ENCODE measurements at places on chromosomes 1 and 21.
A peak's percentile ranks its signal among the peaks of the same experiment; 100 is the strongest.

- DNase-seq, result peak; percentile 57
These were observed 549 bp downstream of the PARS2 start for GRCh38 chr1:54763816-54764132.

DNA sequence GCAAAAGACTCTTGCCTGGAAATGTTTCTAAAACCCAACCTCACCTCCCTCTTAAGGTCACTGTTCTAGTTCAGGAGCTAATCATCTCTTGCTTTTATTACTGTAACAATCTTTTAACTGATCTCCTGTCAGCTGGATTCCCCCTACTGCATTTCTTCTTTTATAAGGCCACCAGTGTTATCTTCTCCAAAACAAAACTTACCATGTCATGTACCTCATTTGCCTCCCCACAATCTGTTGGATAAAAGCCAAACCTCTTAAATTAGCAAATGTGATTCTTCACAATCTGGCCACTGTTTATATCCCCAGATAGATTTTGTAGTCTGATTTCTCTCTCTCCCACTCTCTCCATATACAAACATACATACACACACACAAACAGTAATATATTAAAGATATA is 143.3 kb downstream of the DENND1B start:
- DNase-seq, result peak; percentile 73

GRCh38 chr1:232040260-232040659 is 413.7 kb downstream of the DISC1 start:
- no peak for DNase-seq

DNA sequence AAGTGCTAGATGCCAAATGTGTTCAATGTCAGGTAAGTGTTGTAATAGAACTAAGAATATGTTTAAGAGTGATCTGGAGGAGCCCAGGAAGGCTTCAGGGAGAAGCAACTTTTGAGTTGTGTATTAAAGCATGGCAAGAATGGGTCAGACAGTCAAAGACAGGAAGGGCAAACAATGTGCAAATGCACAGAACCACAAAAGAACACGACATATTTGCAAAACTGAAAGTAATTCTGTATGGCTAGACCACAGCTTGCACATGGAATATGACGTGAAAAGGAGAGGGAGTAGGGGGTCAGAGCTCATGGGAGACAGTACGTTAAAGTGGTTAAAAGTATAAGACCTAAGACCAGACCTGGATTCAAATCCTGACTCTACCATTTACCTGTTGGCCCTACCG is 7.1 kb upstream of the SORT1 start:
- DNase-seq, result no peak

- no peak for DNase-seq
These were observed 12.2 kb downstream of the PSRC1 start for GRCh38 chr1:109270623-109271317.

GRCh38 chr1:197096137-197096536 is 29.1 kb upstream of the F13B start:
- DNase-seq, result peak; percentile 65

GRCh38 chr21:35051287-35051818 is 2.3 kb upstream of the RUNX1 start:
- peak; percentile 98 for DNase-seq

GRCh38 chr1:11453742-11454491 is 25.0 kb upstream of the DISP3 start:
- DNase-seq, result no peak

DNA sequence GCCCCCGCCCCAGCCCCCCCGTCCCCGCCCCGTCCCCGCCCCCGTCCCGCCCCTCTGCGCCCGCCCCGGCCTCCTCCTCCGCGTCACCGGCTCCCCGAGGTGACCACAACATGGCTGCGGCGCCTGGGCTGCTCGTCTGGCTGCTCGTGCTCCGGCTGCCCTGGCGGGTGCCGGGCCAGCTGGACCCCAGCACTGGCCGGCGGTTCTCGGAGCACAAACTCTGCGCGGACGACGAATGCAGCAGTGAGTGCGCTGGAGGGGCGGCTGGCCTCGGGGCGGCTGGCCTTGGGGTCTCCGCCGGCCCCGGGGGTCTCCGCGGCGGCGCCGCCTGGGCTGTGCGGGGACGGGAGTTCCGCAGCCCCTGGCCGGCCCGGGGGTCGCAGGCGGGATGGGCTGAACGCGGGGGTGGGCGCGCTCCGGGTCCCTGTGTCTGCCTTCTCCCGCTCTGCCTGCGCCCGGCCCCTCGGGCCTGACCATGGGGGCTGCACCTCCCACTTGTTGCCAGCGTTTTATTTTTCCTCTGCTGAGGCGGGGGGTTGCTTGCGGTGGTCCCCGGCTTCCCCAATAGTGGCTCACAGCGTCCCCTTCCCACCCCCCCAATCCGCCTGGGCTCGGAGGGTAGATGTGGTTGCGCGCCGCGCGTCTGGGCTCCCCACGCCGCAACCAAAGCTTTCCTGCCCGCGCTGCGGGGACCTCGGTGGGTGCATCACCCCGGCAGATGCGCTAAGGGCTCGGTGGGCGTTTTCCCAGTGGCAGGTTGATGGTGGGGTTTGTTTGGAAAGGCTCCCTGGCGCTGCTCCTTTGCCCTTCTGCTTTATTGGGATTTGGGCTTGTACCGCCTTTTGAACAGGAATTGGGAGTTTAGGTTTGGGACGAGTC is at the start of gene MIA3:
Gene MIA3, plus strand, starts transcription at position 97 of the 879 bp plus-strand sequence. Its CDS starts 14 bp downstream, at position 111.
- DNase-seq, result peak; percentile 53

DNA sequence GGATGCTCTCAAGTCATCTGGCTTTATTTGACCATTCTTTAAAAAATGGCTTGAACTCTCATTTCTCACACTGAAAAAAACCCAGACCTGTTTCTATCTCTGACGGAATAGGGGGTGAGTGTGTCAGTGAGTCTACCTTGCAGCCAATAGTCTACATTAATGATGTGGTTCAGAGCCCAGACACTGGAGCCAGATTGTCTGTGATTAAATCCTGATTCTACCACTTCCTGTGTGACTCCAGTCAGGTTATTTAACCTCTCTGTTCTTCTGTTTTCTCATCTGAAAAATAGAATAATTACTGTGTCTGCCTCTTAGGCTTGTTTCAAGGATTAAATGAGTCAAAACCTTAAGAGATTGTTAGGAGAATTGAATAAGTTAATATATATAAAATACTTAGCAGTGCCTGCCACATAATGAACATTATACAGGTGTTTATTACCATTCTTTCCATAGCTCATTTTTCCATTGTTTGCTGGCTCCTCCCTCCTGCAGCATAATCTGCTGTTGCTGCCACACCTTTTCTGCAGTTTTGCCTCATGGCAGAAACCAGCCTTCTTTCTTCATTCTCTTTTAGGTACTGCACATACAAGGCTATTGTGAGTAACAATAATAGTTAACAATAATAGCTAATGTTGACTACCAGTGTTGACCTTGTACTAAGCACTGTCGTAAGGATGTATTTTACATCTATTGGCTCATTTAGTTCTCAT is 157.6 kb upstream of the IVNS1ABP start:
- DNase-seq, result no peak

DNA sequence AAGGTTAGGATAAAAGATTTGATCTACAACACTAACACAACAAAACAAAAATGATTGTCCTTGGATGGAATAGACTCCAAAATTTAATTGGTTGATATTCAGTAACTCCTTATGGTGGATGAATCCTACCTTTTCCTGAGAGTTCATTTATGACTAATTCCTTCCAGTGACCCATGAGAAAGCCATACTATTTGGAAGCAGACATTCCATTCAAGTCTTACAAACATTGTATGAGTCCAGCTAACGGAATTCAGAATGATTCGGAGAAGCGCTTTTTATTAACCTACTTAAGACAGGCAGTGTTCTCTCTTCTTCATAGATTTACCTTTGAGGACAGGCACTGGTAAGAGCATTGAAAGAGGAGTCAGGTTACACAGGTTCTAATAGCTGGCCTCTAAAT is 155.6 kb upstream of the ZNF648 start:
- no peak for DNase-seq

- no peak for DNase-seq
These were observed 69.8 kb upstream of the HSPA13 start for GRCh38 chr21:14452727-14453241.

- DNase-seq, result no peak
These were observed 6.2 kb downstream of the DAP3 start for GRCh38 chr1:155695072-155695471.

GRCh38 chr1:178513278-178513983 is 522 bp downstream of the TEX35 start:
- DNase-seq, result no peak

DNA sequence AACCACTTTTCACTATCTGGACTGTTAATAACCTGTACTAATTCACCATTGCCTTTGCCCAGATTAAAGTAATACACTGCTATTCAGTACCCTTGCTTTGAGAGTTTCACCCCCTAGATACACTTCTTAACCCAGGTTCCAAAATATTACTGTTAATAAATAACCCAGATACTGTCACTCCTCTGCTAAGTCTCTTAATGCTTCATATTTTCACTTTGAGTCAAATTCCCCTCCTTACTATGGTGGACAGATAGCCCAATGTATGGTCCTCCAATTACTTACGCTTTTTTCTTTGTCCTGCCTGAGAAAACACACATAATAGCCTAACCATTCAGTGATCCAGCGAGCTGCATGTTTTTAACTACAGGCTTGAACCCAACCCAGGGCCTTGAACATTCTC is 152.5 kb downstream of the NEGR1 start:
- DNase-seq, result no peak

- peak; percentile 22 for DNase-seq
These were observed 331.5 kb downstream of the CHRM3 start for GRCh38 chr1:239717918-239718184.

- no peak for DNase-seq
These were observed 790 bp upstream of the TSNAX start for GRCh38 chr1:231527586-231528171.

GRCh38 chr1:179129702-179130473 is 48.0 kb downstream of the TOR3A start:
- peak; percentile 73 for DNase-seq

- no peak for DNase-seq
These were observed 41.8 kb downstream of the SGIP1 start for GRCh38 chr1:66575739-66576138.

DNA sequence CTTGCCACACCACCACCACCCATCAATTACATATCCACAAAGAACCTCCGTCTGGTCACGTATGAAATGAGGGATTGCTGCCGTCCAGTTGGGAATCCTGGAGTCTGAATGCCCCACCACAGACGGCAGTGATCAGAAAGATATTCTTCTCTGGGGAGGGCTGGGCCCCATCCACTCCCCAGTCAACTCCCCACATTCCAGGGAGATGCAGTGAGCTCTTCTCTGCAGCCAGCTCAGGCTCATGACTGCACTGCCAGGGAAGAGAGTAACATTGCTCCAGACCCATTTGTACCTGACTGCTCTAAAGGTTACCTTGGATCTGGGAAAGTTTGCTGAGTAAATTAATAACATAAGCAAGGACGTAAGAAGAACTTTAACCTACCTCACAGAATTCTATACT is 18.3 kb downstream of the DEGS1 start:
- DNase-seq, result no peak

DNA sequence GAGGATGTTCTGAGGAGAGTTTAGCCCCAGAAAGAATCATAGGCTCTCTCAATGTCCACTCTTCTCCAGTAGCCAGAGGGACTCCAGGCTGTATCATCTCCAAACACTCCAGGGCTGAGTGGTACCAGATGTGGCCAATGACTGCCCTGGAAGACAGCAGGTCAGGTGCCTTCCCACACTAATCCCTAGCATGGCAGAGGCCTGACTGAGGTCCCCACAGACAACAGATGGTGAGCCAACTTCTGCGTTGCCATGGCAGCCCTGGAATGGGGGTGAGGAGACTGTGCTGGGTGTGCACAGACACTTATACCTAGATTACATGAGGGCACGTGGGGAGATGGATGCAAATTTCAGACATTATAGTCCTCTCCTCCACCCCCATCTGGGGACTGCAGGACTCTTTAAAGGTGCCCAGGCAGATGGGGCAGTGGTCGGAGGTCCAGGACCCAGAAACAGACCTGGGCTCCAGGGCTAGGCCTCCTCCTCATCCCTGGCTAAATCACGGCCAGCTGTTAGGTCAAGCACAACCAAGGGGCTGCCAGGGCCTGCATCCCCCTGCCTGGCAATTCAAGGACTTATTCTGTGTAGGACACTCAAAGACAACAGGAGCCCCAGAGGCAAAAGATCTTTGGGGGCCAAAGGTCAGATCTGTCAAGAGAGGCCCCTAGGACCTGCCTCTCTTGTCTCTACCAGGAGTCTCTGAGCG is 42.9 kb downstream of the CAMK2N1 start:
- DNase-seq, result no peak

DNA sequence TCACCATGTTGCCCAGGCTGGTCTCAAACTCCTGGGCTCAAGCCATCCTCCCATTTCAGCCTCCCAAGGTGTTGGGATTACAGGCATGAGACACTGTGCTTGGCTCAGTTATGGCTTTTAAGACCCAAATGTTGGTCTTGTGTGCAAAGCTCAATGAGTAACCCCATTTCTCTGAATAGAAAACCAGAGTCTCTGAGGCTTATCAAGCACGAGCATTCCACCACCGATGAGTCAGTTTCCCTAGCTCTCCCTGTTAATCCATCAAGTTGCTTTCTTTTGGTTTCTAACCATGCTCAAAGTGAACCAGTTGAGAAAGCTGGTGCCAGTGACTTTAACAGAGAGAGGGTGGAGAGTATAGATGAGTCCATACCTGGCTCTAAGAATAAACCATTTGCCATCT is 350.9 kb upstream of the ADGRL2 start:
- no peak for DNase-seq

- no peak for DNase-seq
These were observed 116.1 kb downstream of the HLCS start for GRCh38 chr21:36850372-36850771.

GRCh38 chr21:42142627-42143026 is 71.5 kb downstream of the UMODL1 start:
- DNase-seq, result peak; percentile 44

DNA sequence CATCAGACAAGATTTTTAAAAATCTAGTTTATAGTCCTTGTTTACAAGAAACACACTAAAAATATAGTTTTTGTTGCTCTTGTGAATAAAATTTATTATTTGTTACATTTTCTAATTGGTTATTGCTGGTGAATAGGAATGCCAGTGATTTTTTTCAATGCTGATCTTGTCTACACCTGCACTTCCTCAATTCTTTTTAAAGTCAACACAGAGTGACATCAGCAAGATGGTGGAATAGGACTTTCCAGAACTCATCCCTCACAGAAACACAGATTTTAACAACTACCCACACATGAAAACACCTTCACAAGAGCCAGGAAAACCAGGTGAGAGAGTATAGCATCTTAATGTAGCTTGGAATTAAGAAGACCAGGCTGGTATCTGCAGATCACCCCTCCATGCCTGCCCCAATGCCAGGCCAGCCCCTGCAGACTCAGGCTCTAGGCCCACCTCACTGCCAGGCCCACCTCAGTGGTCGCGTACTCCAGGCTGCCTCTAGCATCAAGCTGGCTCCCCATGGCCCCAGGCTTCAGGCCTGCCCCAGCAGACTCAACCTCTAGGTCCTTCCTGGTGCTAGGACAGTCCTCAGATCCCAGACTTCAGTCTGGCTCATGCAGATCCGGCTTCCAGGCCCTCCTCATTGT is 117.6 kb downstream of the WDR3 start:
- DNase-seq, result no peak

All from hematopoietic multipotent progenitor cell treated with erythropoietin and hydrocortisone succinate and interleukin-3 and kit ligand, for 4 days (in vitro differentiated cells).